Brain microvascular endothelial cell (primary cell): ENCODE measurements at places on chromosomes 11 and 22.

- DNase-seq, result no peak
Measured at GRCh38 chr11:40269865-40270264, 1189.6 kb downstream of the LRRC4C start.

- peak; percentile 59 for DNase-seq
Measured at GRCh38 chr11:47917599-47918369, 62.6 kb upstream of the PTPRJ start.

GRCh38 chr11:68186061-68186460 lies 27.0 kb downstream of the KMT5B start:
- DNase-seq, result no peak

GRCh38 chr11:85827748-85828639 lies 17.1 kb upstream of the SYTL2 start:
- peak; percentile 84 for DNase-seq

GRCh38 chr11:95469258-95469657 lies 238.3 kb upstream of the SESN3 start:
- DNase-seq, result no peak

DNA sequence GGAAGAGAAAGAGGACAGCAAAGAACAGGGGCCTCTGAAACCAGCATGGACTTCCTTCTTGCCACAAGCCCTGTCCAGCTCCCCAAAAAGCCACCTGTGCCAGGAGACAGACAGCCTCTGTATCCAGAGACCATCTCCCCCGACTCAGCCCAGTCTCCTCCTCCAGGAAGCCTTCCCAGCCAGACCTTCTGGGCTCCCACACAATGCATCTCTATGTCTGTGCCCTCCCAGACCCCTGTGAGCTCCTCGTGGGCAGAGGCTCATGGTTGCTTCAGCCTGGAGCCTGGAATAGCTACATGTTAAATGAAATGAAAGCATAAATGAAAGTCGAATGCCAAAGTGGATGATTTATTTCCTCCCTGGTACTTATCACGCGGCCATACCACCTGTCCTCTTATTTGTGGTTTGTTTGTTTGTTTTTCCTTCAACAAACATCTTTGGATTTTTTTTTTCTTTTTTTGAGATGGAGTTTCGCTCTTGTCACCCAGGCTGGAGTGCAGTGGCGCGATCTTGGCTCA lies 7.3 kb upstream of the ARAP1 start:
- DNase-seq, result no peak

- no peak for DNase-seq
Measured at GRCh38 chr11:83287631-83288030, 1.5 kb upstream of the CCDC90B start.

GRCh38 chr22:30885001-30885366 lies 83.6 kb downstream of the MORC2 start:
- DNase-seq, result no peak

GRCh38 chr11:61828629-61829407 lies 718 bp downstream of the FADS2 start:
- DNase-seq, result no peak

DNA sequence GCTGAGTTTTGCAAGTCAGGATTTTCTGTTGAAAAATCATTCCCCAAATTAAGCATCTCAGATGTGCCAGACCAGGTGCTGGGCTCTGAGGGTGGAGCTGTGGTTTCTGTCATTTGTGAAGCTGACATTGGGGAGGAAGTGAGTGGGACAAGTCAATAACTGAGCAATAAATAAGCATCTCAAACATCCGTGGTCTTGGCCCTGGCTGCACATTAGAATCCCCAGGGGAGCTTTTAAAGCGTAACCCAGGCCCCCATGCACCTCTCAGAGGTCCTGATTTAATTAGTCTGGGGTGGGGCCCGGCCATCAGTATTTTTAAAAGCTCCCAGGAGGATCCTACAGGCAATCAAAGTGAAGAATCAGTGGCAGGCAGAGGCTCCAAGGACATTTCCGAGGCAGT lies 420.0 kb downstream of the MN1 start:
- DNase-seq, result no peak

DNA sequence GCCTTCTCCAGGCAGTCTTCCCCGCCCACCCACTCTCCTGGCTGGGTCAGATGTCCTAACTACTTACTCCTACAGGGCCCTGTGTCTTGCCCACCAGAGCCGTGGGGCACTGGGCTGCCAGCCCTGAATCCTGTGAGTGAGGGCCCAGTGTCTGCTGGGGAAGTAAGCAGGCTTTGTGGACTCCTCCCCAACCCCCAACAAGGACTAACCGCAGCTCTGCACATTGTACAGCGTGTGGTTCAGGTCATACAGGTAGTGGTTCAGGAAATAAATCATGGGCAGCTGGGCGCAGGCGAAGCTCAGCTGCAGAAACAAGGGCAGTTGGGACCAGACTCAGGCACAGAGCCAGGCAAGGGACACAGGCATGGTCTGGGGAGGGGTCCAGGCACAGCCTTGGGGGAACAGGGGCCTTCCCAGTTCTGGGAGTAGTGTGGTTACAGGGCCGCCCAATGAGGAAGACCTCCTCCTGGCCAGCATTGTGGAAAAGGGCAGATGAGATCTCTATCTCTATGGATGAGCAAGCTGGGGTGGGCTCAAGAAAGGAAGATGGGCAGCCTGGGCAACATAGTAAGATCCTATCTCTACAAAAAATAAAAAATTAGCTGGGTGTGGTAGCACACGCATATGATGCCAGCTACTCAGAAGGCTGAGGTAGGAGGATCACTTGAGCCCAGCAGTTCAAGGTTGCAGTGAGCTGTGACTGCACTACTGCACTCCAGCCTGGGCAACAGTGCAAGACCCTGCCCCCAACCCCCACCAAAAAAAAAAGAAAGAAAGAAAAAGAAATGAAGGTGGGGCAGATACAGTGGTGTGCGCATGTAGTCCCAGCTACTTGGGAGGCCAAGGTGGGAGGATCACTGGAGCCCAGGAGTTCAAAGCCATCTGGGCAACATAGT lies 5.5 kb downstream of the UNC93B1 start:
- DNase-seq, result no peak

DNA sequence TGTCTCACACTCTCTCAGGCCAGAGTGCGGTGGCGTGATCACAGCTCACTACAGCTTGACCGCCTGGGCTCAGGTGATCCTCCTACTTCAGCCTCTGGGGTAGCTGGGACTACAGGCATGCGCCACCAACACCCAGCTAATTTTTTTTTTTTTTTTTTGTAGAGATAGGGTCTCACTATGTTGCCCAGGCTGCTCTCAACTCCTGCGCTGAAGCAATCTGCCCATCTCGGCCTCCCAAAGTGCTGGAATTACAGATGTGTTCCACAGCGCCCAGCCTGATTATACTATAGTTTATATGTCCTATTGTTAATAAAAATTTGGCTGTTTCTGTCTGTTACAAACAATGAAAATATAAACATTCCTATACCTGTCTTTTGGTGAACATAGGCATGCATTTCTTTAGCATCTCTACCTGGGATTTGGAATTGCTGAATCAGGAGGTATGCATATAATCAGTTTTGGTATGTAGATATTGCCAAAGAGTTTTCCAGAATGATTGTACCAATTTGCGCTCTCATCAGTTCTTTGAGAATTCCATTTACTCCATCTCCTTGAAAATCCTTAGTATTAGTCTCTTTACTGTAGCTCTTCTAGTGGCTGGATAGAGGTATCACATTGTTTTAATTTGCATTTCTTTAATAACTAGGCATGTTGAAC lies 78.8 kb downstream of the TEAD1 start:
- no peak for DNase-seq
